Stimulated activated CD8-positive, alpha-beta memory T cell treated with anti-CD3 and anti-CD28 coated beads, Interleukin-4, amount 100 ng/mL, for 1 hour (primary cell): ENCODE measurements at places on chromosomes 3 and 15.

DNA sequence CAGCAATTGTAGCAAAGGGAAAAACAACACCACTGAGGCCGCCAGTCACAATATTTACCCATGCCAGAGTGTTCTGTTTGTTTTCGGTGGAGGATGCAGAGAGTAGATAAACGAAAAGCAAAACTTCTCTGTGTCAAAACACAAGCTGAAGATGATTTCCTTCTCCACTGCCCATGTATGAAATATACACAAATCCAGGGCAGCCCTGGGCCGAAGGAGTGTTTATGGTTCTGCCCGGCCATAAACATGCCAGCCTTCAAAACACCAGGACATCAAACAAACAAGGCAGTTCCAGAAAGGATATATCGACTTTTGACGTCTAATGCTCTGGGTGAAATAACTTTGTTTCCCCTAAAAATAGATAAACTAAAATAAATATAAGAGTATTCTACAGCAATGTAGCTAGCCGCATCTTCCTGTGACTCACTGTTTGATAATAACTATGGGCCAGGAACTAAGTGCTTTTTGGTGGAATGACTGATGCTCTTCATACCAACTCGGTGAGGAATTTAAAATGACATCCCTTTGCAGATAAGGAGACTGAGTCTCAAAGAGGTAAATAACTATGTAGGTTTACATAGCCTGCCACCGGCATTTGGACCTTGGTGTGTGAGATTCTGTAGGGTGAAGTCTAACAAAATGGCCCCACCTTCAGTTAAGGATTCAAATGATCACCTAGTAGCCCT is 82.8 kb downstream of the MAGI1 start:
- DNase-seq = no peak

DNA sequence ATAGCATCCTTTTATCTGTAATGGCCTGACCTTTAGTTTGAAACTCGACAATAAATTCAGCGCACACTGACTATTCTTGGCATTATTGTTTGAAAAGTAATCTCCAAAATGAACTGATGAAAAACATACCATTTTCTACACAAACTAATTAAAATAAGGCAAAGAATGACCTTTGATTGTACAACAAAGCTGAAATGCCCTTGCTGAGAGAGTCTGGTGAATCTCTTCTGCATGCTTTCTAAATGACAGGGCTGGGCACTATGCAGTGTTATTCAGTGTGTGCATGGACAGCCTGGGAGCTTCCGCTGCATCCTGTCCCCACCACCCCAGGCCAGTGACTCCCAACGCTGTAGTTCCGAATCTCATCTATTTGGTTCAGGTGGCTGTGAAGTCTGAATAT is 530.8 kb downstream of the FOXP1 start:
- DNase-seq = no peak

DNA sequence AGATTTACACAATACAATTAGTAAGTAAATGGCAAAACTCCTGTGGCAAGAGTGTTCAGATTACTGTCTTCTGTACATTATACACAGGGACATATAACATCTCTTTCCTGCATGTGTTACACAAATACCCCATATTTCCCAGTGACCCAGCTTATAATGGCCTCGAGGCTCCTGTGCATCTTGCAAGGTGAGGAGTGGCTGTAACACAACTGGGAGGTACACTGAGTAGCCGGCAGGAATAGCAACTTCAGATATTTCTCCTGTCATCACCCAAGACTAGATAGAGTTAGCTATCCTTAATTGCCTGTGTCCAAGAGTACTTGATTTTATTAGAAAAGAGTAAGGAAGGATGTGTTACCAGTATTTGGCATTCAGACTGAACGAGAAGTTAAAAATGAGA is 5.6 kb downstream of the GMPS start:
- DNase-seq = no peak

GRCh38 chr15:90902840-90903732 is at the start of gene MAN2A2:
TSS of gene MAN2A2 (plus strand) at chr15:90903302. CDS start at chr15:90904208, 906 bp downstream.
- DNase-seq = peak; percentile 52

- DNase-seq = peak; percentile 13
Measured at GRCh38 chr3:115092220-115092791, 54.8 kb downstream of the ZBTB20 start.

DNA sequence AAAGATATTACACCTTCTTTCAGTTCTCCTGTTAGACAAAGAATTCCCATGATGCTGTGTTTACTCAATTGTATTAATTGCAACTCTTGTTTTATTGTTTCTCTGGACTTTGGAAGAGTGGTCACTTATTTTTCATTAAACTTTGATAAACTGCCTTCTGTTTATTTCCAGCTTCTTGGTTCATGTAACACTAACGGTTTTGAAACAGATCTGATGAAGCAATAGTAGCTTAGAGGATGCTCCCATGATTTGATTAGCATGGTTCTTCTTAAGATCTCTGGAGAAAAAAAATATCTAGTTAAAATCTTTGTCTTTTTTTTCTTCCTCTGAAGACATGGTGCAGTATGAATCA is 90.1 kb downstream of the FNDC3B start:
- DNase-seq = no peak

- DNase-seq = no peak
Measured at GRCh38 chr3:154324919-154325318, 632 bp upstream of the DHX36 start.

DNA sequence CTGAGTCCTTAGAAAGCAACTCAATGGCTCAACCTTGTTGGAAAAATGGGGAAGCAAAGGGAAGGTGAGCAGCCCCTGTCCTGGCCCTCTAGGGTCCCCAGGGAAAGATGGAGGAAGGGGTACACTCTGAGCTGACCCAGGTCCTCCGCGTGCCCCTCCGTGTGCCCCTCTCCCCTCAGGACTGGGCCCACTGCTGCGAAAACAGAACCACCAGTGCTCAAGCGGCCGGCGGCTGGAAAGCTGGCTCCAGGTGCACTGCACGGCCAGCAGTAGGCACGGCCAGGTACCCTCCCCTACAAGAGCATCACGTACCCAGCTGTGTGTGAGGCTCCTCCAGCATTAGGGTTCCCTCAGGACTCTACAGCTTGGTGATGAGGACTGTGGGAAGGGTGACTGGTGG is 26.3 kb downstream of the RAB43 start:
- no peak for DNase-seq

DNA sequence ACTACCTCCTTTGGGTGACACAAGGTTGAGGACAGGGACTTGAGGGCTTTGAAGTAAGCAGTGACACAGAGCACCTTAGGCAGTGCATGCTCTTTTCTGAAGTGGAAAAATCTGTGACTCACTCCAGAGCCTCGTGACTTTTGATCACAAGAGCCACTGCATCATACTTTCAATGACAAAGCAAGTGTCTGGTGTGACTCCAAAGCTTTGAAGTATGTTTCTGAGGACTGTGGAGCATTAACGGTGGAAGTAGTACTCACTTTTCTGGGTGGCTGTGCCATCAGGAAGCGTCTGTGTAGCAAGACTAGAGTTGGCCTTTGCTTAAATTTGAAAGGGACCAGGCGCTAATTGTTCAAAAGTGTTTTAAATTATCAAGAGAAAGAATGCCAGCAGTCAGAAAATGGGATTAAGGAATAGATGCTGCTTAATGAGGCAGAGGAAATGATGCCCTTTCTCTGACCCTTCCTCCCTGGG is 210.7 kb upstream of the TRIM42 start:
- DNase-seq = no peak
